ENCODE measurements at places on chromosomes 4 and X.
A peak's percentile ranks its signal among the peaks of the same experiment; 100 is the strongest.

- DNase-seq: peak; percentile 73
Observed at GRCh38 chrX:23434356-23434884, 99.8 kb downstream of the PTCHD1 start.

GRCh38 chrX:100750883-100751282 is 19.0 kb upstream of the SYTL4 start:
- no peak for DNase-seq

DNA sequence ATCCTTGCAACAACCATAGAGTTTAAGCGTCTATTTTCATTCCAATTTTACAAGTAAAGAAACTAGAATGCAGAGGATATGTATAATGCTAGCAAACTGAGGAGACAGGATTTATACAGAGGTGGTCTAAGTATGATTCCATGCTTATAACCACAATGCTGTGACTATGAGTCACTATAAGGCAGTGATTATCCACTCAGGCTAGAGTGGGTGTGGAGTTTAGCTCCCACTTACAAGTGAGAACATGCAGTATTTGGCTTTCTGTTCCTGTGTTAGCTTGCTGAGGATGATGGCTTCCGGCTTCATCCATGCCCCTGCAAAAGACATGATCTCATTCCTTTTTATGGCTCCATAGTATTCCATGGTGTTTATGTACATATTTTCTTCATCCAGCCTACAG is 41.6 kb upstream of the EDA2R start:
- DNase-seq: peak; percentile 13

DNA sequence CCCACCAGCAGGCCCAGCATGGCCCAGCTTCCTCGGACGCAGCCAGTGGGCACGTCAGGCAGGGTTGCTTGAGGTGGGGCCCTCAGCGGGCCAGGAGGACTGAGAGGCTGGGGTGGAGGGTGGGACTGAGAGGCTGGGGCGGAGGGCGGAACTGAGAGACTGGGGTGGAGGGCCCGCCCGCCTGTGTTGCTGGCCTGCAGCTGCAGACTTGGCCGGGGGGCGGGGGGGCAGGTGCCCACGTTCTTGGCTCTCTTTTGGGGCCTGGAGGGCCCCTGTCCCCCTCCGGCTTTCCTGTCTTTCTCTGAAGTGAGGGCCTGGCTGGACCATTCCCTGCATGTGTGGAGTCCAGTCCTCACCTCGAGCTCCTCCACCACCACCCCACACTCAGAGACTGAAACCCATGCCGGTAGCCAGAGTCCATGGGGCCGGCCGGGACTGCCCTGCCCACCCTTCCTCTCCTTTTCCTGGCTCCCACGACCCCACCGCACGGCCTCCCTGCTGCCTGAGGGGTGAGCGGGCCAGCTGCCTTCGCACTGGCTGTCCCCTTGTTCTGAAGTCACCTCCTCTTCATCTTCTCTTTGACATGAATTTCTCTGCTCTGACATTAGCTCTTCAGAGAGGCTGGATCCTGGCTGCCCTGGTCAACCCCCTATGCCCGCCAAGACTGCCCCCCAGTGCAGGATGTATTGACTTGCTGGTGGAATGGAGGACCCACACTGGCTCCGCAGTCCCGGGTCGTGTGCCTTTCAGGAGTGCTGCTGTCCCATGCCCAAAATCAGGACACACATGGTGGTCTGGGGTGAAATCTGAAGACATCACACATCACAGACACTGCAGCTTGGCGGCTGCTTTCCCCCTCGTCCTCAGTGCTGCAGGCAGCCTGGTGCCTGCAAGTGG is 10.1 kb upstream of the NKX1-1 start:
- DNase-seq: no peak

DNA sequence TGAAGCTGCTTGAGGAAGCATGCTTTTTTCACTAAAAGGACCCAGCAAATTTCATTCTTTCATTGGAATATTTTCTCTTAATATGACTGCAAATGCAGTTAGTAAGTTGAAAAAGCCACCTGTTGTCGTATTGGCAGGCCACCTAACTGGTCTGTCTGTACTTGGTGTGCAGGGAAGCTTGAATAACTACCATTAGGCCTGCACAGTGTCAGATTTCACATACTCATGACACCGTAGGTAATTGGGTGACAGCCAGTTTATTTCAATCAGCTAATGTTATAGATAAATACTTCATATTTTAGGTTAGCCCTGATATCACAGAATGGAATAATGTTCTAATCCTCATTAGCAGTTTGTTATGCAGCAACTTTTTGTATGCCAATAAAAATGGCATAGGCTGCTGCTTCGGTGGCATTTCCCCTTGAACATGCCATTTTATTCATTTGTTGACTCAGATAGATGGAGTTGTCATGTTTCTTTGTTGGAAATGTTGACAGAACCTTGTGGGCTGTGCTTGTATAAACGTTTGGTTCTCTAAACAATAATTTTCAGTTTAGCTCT is 173.7 kb downstream of the RPA4 start:
- DNase-seq: no peak

- no peak for DNase-seq
Observed at GRCh38 chrX:118976599-118977340, 2.4 kb downstream of the LONRF3 start.

DNA sequence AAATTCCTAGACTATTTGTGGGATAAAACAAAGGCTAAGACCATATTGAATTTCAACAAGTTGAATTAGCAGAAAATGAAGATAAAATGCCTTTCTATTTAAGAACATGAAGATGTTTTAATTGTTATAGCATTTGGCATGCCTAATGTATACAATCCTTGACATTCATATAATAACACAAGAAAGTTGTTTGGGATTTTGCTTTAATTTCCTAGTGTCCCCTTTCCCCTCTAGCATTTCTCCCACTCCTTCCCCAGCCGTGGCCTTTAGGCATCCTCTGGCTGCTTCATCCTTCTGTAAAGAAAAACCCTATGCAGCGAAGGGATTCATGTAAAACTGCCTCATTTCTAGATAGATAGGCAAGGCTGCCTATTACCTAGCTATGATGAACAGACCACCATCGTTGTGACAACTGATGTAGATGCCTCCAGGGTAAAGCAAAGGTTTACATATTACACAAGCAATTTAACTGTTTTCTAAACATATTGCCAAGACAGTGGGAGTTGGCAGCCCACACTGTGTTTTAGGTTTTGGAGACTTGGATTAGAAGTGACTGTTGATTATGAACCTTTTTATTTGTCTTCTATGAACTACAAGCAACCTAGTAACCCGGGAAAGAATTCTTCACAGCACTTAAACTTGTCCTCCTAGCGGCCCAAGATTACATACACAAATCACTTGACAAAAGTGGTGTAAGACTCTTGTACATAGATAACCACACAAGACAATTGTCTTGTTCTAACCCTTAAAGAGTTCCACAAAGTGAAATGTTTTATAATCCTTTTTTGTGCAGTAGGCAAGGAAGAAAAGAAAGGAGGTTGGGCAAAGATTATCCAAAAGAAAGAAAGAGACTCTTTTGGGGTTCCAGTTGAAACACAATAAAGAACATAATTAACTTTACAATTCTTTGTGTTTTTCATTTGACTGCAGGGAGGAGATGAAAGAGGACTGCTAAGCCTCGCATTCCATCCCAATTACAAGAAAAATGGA is 59.9 kb downstream of the HHIP start:
- DNase-seq: no peak

DNA sequence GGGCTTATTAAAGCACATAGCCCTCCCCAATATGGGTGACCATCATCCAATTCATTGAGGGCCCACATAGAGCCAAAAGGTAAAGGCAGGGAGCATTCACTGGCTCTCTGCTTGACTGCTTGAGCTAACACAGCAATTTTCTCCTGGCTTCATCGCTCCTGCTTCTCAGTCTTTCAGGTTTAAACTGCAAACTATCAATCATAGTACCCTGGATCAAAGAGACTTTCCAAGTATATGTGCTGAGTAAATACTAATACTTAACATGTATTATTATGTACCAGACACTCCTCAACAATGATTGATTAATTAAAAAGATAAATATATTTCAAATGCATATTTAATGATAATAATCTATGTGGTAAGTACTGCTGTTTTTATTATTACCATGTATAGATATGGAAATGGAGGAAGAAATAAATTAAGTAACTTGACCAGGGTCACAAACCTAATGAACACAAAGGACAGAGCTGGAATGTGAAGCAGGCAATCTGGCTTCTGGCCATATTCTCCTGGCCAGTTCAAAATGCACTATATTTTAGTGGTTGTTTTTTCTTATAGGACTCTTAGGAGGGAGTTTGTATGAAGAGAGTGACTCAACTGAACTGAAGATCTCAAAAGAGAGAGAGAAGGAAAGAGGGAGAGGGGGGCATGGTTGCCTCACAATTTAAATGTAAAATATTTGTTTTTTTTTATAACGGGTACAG is 1197.3 kb downstream of the TECRL start:
- no peak for DNase-seq

- peak; percentile 60 for DNase-seq
Observed at GRCh38 chrX:70592091-70592490, 147.5 kb downstream of the DLG3 start.

DNA sequence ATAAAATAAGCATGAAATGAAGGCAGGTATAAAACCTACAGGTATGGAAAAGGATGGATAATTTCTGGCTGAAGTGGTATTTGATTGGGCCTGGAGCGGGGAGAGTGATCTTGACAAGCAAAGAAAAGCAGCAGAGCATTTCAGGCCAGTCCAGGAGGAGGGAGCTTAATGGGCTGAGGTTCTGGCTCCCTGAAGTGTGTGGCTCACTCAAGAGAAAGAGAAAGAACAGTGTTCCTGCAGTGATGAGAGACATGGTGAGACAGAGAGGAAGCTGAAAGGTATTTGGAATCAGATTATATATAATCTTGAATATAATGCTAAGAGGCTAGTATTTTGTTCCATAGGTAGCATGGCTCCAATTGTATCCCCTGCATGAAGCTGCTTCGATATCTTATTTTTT is 153.5 kb downstream of the MGST2 start:
- DNase-seq: no peak

Measured in fibroblast of pulmonary artery (primary cell).